SK-N-MC (cell line): ENCODE measurements at places on chromosomes 5 and 9.

GRCh38 chr5:40165106-40165788 is 514.5 kb upstream of the PTGER4 start:
- no peak for DNase-seq

- no peak for DNase-seq
Measured at GRCh38 chr5:60738461-60738860, 38.5 kb upstream of the DEPDC1B start.

- DNase-seq: no peak
Measured at GRCh38 chr5:94698197-94698596, 79.7 kb downstream of the SLF1 start.

GRCh38 chr9:6739218-6739617 is 18.6 kb upstream of the KDM4C start:
- no peak for DNase-seq

GRCh38 chr5:69492391-69492922 is at the start of gene OCLN:
TSS of gene OCLN (plus strand) at chr5:69492790. CDS start at chr5:69504245, 11,455 bp downstream.
- DNase-seq: no peak

DNA sequence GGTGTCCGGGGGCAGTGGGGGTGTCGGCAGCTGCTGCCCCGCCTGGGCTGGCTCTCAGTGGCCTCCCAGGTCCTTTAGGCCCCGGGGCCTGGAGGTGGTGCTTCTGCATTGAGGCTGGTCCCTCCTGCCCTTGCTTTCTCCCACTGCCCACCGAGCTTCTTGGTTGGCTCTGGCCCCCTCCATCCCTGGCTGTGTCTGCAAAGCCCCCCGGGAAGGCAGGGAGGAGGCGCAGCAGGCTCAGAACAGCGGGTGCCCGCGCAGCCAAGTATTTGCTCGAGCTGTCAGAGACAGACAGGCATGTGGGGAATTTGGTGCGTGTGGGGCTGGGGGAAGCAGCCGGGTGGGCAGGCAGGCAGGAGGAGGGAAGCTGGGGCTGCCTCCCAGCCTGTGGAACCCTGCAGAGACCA is 11.5 kb downstream of the CXXC5 start:
- DNase-seq: no peak

- no peak for DNase-seq
Measured at GRCh38 chr5:137487600-137487999, 11.5 kb downstream of the SPOCK1 start.

DNA sequence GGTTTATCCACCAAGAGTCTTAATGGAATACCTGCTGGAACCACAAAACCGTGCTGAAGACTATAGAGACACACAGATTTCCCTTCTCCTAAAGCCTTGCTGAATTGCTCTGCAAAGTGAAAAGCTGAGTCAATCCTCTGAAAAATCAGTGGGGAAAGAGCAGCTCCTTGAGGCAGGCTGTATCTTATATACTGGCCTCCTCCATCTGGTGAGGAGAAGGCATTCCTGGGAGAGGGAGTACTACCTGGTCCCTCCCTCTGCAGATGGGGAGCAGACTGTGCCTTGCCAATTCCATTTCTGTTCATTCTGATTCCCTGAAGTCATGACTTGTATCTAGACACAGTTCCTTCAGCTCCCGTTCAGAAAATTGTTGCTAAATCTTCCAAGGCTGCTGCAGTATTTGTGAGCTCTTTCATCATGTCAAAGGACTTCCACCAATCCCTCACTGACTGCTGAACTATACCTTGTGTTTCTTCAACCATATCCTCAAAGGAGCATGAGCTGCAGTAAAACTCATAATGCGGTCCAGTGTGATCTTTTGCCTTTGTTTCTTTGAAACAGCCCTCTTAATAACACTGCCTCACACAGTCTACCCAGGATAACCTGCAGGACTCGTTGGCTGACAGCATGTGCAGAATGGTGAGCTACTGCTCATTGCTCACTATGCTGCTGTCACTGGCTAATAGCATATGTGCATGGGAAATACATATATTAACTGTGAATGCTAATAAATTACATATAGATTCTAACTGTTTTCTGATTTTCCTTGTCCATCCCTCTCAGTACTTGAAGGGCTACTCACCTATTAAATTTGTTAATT is 84.5 kb downstream of the FOXD1 start:
- DNase-seq: no peak

DNA sequence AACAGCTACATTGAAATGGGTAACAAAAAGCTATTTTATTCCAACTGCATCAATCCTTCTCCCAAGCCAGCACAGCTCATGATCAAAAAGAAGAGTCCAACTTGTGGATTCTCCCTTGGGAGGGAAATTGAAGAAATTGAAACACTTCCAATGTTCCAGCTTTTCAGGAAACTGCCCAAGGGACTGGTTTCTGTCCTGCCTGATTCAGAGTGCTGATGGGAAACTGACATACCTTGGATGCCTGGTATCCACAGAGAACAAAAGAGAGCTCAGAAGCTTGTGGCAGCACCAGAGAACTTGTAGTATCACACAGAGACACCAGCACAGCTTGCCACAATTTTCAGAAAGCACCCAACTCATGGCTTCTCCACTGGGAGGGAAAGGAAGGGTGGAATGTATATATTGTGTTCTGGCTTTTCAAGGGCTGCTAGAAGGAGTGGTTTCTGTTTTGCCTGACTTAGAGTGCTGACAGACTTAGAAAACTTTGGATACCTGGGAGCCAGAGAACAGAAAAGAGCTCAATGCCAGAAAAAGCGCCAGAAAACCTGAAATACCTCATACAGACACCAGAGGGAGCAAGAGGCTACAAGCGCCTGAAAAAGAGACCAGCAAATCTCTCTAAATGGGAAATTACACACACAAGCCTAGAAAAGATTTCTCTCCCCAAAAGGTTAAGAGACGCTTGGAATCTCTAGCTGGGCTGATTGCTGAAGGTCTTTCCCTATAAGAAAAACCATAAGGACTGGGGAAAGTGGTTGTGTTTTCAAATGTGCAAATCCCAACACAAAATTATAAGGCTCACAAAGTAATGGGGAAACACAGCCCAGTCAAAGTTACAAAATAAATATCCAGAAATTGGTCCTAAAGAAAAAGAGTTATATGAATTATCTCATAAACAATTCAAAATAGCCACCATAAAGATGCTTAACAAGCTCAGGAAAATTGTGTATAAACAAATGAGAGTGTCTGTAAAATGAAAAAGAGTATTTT is 178.8 kb downstream of the SPOCK1 start:
- DNase-seq: peak; percentile 10

DNA sequence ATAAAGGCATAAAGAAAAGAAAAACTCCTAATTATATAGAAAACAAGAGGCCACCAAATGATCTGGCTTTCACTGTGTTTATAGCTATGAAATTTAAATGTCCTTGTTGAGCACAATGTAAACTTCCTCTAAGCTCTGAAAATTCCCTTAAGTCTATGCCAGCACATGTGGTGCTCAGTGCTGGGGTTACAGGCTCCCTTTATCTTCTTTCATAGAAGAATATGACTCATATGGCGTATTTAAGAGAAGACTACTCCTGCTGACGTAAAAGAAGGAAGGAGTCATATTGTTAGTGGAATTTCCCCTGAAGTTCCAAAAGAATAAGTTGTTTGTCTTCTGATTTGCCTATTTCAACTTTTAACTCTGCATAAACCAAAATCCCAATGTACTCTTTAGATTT is 30.4 kb downstream of the RNF145 start:
- no peak for DNase-seq

DNA sequence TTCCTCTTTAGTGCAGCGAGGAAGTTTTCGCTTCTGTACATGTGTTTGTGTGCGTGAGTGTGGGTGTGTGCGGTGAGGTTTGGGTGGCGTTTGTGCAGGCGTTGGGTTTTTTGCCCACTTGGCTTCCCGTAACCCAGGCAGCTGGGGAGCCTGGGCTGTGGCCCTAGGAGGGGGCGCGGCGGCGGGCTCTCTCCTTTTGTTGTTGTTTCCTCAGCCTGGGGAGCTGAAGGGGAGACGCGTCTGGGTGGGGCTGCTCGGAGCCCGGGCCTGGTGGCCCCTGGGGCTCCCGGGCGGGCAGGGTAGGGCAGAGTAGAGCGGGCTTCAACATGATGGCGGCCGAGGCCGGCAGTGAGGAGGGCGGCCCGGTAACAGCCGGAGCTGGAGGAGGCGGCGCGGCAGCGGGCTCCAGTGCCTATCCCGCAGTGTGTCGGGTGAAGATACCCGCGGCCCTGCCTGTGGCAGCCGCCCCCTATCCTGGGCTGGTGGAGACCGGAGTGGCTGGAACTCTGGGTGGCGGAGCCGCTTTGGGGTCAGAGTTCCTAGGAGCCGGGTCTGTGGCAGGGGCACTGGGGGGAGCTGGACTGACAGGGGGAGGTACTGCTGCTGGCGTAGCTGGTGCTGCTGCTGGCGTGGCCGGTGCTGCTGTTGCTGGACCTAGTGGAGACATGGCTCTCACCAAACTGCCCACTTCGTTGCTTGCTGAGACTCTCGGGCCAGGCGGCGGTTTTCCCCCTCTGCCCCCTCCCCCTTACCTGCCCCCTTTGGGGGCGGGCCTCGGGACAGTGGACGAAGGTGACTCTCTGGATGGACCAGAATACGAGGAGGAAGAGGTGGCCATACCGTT is 665 bp downstream of the RASA1 start:
- peak; percentile 14 for DNase-seq

DNA sequence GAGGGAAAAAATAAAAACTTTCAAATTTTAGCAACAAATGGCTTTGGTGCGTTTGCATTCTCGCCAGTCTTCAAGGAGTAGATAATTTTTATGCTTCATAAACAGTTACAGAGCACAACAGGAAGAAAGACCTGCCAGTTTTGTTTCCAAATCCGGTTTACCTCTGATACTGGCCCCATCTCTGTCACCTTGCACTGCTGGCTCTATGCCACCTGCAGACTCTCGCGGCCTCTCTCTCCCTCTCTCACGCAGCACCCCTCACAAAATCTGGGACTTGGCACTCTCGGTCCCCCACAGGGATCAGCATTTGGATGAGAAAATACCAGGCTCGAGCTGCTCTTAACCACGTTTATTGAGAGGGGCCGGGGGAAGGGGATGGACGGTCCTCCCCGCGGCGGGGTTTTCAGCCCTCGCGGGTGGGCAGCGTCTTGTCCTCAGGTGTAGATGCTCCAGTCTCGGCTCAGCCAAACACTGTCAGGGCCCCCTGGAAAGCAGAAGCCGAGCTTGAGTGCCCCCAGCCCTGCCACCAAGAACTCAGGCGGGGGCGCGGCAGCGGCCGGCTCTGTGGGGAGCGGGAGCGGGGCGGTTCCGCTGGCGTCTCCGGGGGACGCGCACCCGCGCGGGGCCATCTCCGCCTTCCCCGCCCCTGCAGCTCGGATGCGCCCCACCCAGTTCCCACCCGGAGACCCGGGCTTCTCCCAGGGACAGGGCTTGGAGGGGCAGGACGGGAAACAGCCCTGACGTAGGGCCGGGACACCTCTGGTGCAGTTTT is 1.3 kb downstream of the SCGB3A1 start:
- DNase-seq: no peak

DNA sequence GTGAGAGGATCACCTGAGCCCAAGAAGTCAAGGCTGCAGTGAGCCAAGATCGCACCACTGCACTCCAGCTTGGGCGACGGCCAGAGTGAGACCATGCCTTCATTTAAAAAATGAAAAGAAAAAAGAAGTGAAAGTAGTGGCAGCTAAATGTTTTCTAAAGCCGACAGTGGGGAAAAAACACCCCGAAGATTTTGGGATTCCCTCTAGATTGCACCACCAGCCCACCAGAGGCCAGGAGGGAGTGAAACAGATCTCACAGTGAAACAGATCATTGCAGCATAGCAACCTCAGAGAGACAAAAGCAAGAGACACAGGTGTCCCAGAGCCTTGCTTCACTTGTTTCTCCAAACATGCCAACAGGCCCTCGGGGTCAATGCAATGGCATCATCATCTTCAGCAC is 156.8 kb downstream of the PAX5 start:
- DNase-seq: no peak

DNA sequence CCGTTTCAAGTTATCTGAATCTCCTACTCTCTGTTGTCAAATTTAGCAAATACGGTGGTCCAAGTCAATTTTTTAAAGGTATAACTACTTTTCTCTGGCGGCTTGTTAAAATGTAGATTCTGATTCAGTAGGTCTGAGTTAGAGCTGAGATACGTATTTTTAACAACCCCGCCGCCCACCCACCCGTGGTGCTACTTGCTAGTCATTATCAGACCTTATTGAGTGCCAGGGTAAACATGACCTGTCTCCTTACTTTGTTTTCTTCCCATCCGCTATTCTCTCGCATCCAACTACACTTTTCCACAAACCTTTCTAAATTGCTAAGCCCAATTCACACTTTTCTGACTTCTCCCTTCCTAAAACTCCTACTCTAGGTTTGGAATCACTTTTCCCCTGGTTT is 694 bp upstream of the PLAA start:
- DNase-seq: no peak

DNA sequence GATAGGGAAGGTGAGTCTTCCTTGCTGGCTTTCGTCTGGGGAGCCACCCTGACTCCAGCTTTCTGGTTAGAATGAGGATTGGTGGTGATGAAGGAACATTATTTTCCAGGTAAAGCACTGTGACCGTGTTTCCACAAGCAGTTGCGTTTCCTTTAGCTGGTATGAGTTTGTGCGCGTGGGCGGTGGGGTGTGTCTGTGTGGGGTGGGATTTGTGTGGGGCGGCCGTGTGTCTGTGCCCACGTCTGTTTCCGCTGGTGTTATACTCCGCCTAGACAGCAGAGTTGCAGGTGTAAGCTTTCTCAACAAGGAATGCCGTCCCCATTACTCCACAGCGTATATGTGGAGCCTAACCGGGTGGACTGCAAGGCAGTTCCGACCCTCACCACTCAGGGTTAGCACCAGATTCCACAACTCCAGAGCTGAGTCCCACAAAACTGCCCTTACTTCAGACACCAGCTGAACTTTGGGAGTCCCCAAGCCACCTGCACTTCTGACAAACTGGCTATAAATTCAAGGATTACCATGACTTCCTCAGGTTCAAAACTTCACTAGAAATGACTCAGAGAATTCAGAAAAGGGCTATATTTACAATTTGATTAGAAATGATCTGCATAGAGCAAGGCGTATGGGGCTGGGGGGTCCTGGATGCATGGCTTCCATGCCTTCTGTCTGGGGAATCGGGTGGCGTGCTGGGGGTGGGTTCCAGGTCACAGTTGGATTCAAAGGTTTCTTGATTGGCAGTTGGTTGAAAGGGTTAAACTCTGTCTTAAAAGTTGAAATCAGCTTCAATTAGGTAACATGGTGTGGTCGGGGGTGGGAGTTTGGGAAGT is 29.8 kb downstream of the PROP1 start:
- no peak for DNase-seq
